ENCODE measurements at places on chromosomes 4 and X.

- DNase-seq: no peak
- H3K36me3 ChIP-seq: no peaks in the 10 kb centered on the region
- H3K4me1 ChIP-seq: peaks cover 5% of the 10 kb centered on the region
- no peak overlapping the region for H3K4me3 ChIP-seq
- H3K27ac ChIP-seq: no peak overlapping the region
Measured at GRCh38 chr4:92305878-92306520, 2.2 kb downstream of the GRID2 start.

GRCh38 chr4:10091531-10092181, 24.9 kb downstream of the WDR1 start:
- H3K27me3 ChIP-seq: no peaks in the 10 kb centered on the region
- peaks cover 39% of the 10 kb centered on the region for H3K4me1 ChIP-seq
- no peak overlapping the region for H3K27ac ChIP-seq
- H3K4me3 ChIP-seq: no peak overlapping the region
- peaks cover 97% of the 10 kb centered on the region for H3K36me3 ChIP-seq

GRCh38 chr4:6469144-6469543, 3.3 kb downstream of the PPP2R2C start:
- no peak overlapping the region for H3K27ac ChIP-seq
- H3K4me3 ChIP-seq: no peak overlapping the region
- no peaks in the 10 kb centered on the region for H3K36me3 ChIP-seq
- H3K4me1 ChIP-seq: no peaks in the 10 kb centered on the region

- no peaks in the 10 kb centered on the region for H3K4me1 ChIP-seq
- H3K4me3 ChIP-seq: no peak overlapping the region
- DNase-seq: no peak
- no peaks in the 10 kb centered on the region for H3K27me3 ChIP-seq
- no peak overlapping the region for H3K27ac ChIP-seq
- no peaks in the 10 kb centered on the region for H3K36me3 ChIP-seq
Measured at GRCh38 chrX:7948483-7948882, 21.3 kb upstream of the PNPLA4 start.

DNA sequence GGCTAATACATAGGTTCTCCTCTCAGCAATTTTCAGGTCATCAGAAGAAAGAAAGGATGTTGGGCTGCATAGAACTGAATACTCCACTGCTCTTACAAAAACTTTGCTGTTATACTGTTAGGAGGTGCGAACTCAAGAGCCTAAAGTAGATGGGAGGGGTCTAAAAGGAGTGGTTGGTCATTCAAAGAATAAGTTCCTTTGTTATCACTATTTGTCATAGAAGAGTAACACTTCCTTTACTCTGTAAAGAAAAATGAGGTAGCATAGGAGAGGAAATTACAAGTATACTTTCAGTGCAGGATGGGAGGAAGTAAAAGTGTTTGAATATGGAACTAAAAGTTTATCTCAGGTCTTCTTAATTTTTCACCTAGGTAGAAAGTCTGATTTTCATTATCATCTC, 61.5 kb downstream of the CCNI start:
- H3K27me3 ChIP-seq: no peaks in the 10 kb centered on the region
- no peaks in the 10 kb centered on the region for H3K4me1 ChIP-seq
- DNase-seq: no peak

GRCh38 chrX:82081027-82081426, 879.1 kb downstream of the SH3BGRL start:
- H3K4me3 ChIP-seq: no peak overlapping the region
- H3K4me1 ChIP-seq: no peaks in the 10 kb centered on the region
- H3K36me3 ChIP-seq: no peaks in the 10 kb centered on the region
- no peak overlapping the region for H3K27ac ChIP-seq

- no peak overlapping the region for H3K4me3 ChIP-seq
- no peaks in the 10 kb centered on the region for H3K4me1 ChIP-seq
- H3K36me3 ChIP-seq: no peaks in the 10 kb centered on the region
- no peaks in the 10 kb centered on the region for H3K27me3 ChIP-seq
- DNase-seq: no peak
Measured at GRCh38 chrX:47321823-47322371, 48.5 kb upstream of the ZNF157 start.

Data from B cell (primary cell).